ENCODE measurements at places on chromosomes 1 and 21.

- no peak for DNase-seq
Observed at GRCh38 chr1:193131266-193131860, 9.5 kb downstream of the CDC73 start.

DNA sequence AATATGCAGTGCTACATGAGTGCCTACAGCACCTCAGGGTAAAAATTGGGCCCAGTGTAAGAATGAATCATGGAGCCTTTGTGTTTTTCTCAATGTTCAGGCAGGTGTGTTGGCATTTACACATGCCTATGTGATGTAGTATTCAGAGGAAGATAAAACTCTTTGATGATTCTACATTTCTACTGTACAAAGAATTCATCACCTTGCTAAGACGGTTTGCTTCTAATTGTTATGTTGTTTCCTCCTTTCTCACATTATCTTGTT, 867.3 kb downstream of the TTLL7 start:
- DNase-seq: no peak

DNA sequence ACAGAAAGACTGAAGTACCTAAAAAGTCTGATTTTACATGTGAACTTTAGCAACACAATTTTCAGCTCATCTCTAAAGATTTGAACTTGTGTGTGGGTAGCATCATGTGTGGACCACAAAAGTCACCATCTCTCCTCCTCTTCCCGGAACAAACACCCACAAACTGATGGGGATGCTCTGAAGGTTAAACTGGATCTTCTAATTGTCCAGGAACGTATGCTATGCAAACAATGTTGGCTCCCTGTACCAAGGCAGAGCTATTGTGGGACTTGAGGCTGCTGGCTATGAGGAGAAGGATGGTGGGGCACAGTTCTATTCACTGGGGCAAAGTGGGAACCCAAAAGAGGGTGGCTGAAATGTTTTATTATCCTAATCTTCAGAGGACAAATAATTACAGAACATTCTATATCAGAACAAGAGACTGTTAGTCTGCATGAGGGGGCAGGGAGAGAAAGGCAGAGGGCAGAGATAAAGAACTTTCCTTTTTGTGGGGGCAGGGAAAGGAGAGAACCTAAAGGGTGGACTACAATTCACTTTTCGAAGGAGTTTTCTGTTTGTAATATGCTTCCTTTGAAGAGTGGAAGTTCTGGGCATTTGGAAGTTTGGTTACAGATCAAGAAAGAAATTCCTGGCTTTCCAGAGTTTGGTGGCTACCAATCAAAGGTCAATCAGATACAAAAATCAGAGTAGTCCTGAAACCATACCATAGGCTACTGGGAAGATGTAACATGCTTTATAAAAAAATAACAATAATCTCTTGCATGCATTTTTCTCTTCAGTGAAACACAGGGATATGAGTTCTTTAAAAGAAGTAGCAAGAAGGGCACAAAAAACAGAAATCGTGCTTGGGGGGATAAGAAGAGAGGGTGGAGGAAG, 62.9 kb downstream of the GADD45A start:
- DNase-seq: peak; percentile 73

- DNase-seq: no peak
Observed at GRCh38 chr1:183306317-183307042, 111.7 kb downstream of the NMNAT2 start.

- DNase-seq: no peak
Observed at GRCh38 chr1:214248311-214249085, 32.5 kb upstream of the SMYD2 start.
